Aorta (tissue), 5 donors: ENCODE measurements at places on chromosomes 1 and 21.
A peak's percentile ranks its signal among the peaks of the same experiment; 100 is the strongest.

DNA sequence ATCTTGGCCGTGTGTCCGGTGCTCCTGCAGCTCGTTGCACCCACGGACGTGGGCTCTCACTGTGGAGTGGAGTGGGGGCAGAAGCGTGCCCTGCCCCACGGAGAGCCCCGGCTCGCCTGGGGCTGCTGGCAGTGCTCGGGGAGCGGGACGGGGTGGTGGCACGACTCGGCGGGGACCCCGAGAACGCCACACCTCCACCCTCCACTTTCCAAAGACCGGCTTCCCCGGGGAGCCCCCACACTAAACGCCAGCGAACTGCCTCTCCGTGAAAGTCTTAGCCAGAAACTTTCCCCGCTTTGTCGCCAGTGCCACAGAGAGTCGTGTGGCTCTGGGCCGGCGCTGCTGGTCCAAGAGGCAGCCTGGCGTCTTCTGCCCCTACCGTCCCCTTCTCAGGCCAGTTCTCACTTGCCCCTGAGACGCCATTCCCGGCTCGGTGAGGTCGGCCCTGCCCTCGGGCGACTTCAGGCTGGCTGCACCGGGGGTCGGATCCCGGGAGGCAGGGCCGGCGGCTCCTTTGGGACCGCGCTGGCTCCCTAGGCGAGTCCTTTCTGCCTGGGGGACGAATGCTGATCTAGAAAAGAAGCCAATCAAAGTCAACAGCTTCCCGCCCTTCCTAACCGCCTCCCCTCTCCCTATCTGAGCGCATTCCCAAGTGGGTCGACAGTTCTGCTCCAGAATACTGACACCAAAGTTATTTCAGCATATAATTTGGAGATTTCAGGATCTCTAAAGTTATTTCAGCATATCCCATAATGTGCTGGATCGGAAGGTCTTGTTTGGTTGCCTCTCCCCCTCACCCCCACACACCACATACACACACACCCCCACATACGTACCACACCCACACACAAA is 2.6 kb upstream of the SAMD13 start:
- peak; percentile 80 for DNase-seq

DNA sequence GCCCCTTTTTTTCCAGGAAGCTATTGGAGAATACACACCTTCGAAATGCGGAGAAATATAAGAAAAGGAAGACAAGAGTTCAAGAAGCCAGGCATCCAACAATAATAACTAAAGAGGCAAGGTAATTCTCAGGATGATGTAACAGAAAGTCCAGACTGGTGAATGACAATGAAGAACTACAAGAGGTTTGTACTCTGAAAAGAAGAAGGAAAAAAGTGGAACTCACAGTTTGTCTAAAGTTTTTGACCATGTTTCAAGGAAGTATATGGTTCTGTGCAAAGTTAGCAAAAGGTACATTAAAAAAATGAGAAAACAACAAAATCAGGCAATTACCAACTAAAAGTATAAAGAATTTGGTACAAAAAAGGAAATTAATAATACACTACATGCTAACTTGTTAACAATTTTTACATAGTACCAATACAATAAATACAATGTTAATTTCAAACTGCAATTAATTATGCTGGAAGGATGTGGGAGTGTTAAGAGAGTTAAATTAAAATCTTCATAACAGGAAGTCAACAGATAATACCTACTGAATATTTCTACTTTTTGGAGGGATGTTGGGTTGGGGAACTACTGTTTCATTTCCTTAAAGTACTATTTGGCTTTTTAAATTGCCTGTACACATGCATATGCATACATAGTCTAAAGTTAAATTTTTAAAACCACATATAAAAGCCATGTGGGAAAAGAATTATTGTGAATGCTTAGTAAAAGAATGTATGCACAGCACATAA is 12.9 kb upstream of the CD55 start:
- DNase-seq, result no peak

GRCh38 chr1:228989176-228989575 is 253.9 kb downstream of the RHOU start:
- no peak for DNase-seq

DNA sequence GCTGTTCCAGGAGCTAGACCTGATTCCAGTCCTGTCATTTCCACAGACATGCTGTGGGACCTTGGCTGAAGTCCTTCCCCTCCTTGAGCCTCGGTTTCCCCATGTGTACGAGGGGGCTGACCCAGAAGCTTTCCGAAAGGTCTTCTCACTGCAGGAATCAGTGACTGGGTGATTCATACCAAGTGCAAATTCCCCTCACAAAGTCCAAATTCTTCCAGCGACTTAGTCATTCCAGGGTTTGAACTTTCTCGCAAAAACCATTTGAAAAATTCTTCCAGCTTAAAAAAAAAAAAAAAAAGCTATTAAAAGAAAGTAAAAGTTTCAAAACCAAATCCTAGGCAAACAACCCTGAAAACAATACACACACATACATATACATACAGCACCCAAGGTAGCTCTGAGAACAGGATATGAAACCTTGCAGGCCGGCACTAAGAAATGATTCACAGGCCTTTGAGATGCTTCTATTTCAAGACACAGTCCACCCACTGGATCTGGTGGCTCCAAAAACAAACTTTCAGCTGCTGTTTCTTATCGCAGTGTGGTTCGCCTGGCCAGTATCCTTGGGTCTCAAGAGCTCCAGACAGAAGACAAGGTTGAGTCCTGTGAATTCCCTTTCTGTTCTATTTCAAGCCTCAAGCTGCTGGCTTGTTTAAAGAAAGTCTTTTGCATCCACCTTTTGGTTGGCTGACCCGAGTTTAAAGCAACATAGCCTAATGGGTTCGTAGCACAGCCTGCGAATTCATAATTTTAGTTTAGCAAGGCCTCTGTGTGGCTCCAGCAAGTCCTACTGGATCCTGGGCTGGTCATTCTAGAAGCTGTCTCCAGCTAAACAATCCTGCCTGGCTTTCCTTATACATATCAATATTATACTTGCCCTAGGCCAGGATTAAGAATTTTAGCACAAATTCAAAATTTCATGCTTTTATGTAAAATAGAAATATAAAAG is 18.0 kb upstream of the ID3 start:
- DNase-seq, result no peak

DNA sequence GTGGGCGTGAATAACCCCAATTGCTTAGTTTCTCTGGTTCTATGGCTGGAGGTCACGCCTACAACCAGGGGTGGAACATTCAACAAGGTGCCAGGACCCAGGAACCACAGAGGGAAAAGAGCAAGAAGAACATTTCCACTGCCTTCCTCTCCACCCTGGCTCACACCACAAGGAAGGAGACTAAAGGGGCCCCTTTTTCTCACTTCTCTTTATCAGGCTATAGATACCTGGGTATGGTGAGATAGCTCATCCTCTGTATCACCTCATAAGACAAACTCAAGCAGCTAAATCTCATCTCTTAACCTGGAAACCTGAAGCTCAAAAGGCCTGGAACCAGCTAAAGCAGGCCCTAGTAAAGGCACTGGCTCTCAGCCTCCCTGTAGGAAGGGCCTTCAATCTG is 438.8 kb upstream of the OLFM3 start:
- DNase-seq, result no peak

DNA sequence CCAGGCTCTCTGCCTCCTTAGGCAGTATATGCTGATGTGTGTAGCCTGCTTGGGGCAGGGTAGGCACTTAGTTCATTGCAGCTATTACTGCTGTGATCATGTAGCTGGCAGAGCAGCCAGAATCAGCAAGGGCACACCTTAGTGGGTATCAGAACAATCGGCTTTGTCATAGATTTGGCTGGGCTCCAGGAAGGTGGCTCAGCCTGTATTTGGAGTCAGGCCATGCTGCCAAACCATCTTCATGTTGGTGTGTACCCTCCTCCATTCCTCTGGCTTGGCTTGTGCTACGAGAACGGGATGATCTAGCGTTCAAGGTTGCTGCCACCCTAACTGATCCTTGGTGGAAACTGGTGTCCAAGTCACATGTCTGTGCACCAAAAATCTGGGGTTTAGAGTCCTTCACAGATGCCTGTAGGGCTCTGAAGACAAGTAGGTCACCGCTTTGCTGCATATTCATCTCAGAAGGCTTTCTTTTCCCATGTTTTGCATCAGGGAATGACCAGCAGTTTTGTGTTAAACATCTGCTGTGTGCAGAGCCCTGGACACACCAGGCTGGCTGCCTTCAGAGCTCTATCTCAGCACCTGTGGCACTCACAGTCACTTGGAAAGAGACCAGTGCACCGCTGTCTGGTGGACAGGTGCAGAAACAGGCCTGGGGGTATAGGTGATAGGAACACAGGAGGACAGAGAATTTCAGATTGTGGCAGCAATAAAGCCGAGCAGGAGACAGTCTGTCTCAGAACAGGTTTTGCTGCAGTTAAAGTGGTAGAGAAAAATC is 23.7 kb downstream of the VANGL1 start:
- no peak for DNase-seq

DNA sequence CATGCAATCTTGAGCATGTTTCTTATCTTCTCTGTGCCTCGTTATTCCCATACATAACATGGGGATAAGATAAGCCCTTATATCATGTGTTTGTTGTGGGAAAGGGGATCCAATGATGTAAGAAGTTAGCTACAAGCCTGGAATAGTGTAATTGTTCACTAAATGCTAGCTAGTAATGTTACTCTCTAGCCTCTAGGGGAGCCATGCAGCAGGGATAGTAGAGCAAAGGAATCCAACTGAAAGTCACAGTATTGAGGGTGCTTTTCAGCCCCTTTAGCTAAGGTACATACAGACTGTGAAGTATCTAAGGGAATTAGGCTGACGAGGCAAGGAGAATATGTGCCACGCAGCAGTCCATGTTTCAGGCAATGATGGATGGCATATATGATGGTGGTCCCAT is 46.9 kb downstream of the IL23R start:
- DNase-seq, result no peak

GRCh38 chr21:29904359-29905282 is 35.2 kb downstream of the GRIK1 start:
- no peak for DNase-seq

DNA sequence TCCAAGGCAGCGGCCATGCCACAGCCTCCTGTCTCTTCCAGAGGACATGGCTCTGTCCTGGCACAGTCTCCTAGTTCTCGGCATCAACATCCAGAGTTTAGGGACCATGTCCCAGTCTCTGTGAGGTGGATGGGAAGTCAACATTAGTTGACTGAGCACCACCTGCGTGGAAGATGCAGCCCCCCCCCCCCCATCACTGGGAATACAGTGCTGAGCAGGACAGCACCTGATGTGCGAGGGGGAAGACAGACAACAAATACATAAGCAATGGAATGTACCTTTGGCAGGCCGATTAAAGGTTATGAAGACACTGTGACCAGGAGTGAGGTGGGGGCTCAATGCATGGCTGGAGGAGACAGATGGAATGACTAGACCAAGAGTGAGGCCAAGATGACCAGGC is 26.6 kb downstream of the KNCN start:
- no peak for DNase-seq

DNA sequence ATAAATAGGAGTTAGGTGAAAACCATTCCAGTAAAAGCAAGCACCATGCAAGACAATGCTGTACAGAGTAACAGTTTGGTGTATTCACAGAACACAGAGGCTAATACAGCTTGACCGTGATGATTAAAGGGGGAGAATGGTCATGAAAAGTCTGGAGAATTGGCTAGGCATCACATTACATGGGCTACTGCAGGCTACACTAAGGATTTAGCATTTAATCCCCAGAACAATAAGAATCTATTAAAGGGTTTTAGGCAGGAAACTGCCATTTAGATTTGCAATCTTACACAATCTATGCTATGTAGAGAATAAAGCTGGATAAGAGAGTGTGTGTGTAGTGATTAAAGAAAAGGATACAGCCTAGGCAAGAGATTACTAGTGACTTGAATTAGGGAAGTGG is 30.6 kb downstream of the HFM1 start:
- DNase-seq, result no peak

GRCh38 chr1:243849421-243850201 is 432 bp downstream of the AKT3 start:
- peak; percentile 66 for DNase-seq

GRCh38 chr1:28114844-28115243 is 26.4 kb upstream of the EYA3 start:
- no peak for DNase-seq

GRCh38 chr1:32240140-32240951 is 6.7 kb upstream of the FAM167B start:
- peak; percentile 86 for DNase-seq

DNA sequence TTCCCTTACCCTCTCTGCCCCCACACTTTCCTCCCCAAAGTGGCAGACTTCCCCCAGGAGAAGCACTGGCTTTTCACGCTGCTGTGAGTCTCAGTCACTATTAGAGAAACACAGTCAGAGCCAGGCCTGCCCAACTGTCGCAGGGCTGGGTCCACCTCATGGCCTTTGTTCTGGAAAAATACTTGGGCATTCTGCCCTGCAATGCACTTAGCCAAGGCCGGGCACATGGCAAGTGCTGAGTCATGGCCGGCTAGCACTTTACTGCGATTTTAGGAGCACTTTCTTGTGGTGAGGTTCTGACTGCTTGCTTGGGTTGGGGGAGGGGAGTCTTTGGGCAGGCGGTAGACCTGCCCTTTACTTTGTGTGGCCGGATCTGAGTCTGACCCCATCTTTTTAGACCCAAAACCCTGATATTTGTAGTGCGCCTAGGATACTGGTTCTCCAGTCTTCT is 7.7 kb downstream of the EPHX1 start:
- peak; percentile 90 for DNase-seq

DNA sequence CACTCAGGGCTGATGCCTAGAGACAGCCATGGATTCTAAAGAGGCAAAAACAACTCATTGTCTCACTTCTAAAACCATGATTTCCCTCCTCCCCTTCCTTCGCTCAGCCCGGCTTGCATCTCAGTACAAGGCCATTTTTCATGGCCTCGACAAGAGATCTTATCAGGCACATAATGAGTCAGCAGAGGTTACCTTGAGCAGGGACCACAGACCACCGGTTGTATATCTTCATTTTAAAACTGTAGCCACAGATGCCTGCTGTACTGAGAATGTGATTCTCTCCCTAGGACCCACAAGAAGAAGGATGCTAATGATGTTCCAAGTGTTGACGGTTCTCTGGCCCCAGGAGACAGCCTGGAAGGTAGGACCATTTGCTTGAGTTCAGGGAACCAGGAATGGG is 331.9 kb downstream of the AJAP1 start:
- no peak for DNase-seq

DNA sequence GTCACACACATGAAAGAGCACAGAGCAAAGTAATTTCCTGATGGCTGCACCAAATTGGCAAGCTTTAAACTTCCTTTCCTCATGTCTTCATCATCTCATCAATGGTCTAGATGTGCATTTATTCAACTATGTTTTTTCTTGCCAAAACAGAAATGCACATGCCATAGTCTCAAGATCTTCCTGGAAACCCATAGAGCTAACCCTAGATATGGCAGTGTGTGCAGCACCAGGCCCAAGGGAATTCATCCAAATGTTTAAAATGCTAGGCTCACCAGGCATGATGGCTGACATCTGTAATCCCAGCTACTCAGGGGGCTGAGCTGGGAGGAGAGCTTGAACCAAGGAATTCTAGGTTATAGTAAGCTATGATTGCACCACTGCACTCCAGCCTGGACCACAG is 31.2 kb upstream of the PALMD start:
- DNase-seq, result no peak

DNA sequence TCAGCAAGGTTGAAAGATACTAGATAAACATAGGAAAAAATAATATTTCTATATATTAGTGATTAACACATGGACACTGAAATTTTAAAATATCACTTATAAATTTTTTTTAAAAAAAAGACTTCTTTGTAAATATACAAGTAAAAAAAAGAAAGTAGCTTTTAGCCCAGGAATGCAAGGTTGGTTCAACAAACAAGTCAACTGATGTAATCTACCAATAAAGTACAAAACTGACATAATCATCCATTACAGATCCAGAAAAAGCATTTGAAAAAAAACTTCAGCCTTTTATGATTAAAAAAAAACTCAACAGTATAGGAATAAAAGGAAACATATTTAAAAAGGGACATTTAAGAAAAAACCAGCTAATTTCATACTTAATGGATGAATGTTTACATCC is 48.4 kb downstream of the TRMT1L start:
- DNase-seq, result no peak
